Suppressor macrophage treated with lipopolysaccharide for 4 hours (primary cell): ENCODE measurements at places on chromosomes 4 and X.

DNA sequence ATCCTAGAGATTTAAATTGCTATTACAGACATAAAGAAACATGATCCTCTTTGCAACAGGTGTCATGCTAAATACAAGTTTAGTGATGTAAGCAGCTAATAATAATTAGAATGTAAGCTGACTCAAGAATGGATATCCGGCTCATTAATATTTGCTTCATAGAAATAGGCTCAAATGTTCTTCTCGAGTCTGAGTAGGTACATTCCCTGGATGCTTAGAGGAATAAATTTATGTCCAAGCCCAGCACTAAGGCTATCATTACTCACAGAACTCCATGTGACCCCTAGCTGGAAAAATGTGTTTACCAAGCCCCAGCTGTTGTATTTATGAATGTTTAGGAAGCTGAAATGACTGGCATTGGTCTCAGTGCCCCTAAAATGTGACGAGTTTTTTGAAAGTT, 87.6 kb upstream of the TSPAN7 start:
- no peak for DNase-seq

DNA sequence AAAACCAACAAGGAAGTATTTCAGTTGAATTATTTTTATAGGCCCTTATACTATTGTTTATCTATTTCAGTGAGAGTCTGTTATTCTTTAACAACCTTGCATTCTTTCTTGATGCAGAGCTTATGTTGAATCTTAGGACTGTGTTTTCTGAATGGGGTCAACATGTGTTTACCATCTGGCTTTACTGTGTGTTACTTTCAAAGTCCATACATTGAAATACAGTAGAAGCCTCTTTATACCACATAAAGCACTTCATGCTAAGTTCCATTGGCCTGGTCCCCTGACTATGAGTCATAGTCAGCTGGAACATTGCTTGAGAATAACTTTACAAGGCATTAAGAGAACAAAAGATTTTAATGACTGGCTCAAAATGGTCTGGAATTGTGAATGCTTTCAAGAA, 152.6 kb downstream of the GASK1B start:
- peak; percentile 78 for DNase-seq

DNA sequence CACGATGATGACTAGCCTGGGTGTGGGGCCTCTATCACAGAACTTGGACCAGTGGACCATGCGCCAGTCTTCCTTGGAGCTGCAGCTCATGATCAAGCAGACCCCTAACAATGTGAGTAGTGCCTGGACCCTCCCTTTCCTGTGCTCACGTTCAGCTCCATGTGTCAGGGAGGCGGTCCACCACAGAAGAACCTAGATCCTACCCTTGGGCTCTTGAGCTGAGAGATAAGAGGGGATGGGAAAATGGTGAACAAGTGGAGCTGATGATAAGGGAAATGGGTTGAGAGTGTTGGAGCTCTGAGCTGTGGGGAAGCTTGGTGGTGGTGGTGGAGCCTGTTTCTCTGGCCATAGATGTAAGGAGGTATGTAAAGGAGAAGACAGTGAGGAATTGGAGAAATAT, 13.1 kb downstream of the MED12 start:
- DNase-seq: no peak

DNA sequence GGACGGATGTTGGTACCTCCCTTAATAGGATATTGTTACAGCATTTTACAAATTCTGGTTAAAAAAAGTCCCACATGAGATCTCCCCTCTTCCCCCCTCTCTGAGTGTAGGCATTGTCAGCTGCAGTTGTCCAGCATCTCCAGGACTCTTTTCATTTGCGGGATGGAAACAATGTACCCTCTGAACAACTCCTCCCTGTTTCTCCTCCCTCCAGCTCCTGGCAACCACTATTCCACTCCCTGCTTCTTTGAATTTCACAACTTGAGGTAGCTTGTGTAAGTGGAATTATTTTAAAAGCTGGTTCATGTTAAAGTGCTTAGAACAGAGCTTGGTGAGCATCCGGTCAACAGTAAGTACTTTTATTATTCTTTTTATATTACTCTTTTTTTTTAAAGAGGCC, 69.8 kb downstream of the TBL1X start:
- no peak for DNase-seq

DNA sequence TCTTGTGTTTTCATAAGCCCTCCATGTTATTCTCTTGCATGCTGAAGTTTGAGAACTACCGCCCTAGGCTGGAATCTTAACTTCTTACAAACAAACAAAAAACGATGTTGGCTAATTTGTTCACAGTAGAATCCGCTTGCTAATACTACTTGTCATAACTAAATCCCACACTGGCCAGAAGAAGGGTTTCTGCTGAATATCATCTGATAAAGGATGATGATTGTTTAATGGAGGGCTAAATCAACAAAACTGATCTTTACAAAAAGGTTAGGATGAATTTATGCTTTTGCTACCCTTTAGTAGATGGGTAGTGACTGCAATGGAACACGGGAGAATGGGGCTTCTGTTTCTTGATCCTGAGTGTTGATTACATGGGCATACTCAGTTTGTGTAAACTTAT, 42.3 kb downstream of the SPATA4 start:
- no peak for DNase-seq

GRCh38 chrX:27086237-27086636, 376.9 kb downstream of the PPP4R3C start:
- no peak for DNase-seq

DNA sequence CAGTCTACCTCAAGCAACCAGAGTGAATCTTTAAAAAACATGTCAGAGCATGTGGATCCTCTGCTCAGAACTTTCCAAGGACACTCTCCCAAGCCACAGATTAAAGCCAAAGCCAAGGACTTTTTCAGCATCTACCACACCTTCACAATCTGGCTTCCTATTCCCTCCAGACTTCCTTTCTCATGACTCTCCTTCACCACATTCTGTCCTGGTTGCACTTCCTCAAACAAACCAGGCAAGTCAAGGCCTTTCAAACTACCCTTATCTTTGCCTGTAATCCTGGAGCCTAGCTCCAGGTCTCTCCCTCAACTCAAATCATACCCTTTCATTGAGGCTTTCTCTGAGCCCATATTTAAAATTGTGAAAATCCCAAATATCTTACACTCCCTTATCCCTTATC, 191.6 kb upstream of the GALNTL6 start:
- DNase-seq: no peak

DNA sequence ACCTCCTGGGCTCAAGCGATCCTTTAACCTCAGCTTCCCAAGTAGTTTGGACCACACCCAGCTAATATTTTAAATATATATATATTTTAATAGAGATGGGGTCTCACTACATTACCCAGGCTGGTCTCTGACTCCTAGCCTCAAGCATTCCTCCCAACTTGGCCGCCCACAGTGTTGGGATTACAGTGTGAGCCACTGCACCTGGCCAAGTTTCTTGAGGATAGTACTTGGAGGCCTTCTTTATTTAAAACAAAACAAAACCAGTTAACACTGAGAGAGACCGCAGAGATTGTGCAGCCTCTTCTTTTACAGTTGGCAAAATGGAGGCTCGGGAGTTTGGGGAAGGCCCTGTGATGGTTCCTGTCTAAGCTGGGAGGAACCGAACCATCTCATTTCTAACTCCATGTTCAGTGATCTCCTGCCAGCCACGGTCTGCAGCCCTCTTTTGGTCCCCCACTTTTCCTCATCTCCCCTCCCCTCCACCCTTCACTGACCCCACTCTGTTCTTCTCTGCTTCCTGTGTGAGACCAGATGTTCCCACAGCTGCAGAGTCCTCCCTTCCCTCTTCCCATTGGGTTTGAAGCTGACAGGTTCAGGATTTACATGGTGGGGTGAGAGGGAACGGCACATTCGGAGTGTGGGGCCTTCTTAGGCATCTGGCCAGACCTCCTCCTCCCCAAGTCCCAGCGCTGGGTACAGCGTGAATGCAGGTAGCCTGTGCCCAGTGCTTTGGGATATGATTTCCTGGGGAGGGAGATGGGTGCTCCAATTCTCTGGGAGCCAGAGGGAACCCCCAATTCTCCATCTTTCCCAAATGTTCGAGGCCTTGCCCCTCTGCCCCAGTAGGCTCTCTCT, 1.4 kb upstream of the SORCS2 start:
- DNase-seq: no peak

DNA sequence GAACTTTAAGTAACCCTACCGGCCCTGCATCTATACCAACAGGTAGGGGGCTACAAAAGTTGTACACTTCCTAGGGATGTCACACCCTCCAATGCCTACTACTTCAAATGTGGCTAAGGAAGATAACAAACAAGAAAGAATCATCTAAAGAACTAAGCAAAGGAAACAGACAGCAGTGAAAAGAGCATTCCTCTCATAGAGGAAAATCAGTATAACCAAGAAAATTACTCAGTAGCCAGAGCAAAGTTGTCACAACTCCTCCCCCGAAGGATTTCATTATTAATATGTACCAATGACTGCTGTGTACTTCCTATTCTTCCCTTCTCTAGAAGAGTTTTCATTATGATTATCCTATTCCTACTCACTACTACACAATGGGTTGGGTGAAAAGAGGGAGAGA, 12.6 kb downstream of the ANKRD17 start:
- DNase-seq: peak; percentile 37

DNA sequence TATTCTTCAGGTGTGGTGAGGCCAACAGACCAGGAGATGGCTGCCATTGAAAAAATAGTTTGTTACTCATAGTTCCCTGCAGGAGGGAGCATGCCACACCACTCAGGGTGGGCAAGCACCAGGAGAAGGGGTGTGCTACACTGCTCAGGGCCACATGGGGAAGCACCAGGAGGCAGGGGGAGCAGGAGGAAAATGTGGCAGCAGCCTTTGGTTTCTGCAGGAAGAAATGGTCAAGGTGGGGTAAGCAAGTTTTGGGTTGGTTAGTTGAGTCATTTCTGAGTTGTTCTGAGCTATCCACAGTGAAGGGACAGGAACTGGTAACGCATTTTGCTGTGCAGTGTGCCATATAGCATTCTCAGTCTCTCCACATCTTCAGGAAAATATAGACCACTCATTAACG, 23.8 kb downstream of the FGFBP1 start:
- no peak for DNase-seq

DNA sequence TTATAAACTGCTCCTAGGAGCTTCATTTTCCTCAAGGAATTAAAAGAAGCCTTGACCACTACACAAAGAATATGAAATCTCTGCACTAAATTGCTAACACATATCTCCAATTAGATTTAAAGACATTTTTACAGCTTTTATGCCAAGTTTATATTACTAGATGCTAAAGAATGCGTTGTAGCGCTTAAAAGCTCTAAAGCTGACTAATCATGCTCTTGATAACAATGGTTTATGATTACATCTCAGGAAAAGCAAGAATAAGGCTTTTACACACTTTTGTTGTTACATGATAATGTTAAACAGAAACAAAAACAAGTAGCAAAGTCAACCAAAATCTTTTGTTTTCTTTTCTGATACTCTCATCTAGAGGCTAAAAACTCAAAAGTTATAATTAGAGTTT, 44.7 kb downstream of the SLC10A7 start:
- no peak for DNase-seq

DNA sequence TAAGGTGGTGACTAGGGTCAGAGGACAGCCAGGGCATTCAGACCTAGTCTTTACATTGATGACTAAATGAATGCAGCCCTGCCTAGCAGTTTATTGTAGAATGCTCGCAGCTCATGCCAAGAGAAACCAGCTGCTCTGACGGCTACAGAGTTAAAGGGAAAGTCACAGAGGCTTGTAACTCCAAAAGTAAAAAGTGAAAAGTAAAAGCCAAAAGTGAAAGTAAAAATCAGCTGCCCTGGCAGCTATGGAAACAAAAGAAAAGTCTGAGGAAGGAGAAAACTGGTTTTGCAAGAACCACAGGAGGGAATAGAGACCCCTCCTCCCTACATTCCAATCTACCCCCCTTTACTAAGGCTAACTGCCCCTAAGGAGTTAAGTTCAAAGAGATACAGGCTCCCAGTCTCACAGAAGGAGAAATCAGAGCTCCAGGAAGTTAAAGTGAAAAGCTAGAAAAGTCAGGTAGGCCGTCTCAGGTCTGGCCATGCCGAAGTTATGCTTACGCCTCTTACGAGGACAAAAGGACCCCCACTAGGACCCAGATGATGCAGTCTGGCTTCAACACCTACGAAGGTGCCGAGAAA, 6.0 kb downstream of the GAGE10 start:
- peak; percentile 49 for DNase-seq

DNA sequence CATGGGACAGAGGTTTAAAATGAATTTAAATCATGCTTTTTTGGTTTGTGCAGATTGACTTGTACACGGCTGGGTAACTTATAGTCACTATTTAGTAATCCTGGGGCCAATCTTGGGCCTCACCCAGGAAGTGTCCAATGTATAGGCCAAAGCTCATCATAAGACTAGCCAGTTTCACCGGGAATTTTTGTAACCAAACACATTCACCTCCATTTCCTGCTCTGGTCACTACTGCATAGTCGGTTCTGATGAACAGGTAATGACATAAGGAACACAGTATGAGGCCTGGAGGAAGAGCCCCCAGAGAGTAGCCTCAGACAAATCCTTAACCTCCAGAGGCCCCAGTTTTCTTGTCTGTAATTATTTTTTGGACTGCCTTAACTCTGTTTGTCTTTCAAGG, 81.9 kb downstream of the HPRT1 start:
- DNase-seq: no peak

- DNase-seq: no peak
These were observed 277.1 kb downstream of the ADGRA3 start for GRCh38 chr4:22238742-22239141.

GRCh38 chr4:185839194-185839712, 27.3 kb upstream of the SORBS2 start:
- DNase-seq: no peak

GRCh38 chrX:34658326-34658725, 1.2 kb upstream of the TMEM47 start:
- DNase-seq: no peak

DNA sequence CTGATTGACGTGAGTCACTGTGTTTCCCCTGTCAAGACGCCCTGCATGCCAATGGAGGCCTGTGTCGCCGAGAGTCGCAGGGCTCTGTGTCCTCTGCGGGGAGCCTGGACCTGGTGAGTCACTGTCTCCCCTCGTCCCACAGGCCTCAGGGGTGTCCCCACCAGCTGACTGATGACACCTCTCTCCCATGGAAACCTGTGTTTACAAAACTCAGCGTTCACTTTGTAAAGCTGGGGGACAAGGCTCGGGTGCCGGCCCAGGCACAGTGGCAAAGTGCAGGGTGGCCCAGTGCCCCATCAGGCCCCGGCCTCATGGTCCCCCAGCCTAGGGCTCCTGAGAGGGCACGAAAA, 21.2 kb upstream of the HGFAC start:
- DNase-seq: no peak

GRCh38 chrX:68878977-68879645, 50.3 kb downstream of the EFNB1 start:
- DNase-seq: no peak

DNA sequence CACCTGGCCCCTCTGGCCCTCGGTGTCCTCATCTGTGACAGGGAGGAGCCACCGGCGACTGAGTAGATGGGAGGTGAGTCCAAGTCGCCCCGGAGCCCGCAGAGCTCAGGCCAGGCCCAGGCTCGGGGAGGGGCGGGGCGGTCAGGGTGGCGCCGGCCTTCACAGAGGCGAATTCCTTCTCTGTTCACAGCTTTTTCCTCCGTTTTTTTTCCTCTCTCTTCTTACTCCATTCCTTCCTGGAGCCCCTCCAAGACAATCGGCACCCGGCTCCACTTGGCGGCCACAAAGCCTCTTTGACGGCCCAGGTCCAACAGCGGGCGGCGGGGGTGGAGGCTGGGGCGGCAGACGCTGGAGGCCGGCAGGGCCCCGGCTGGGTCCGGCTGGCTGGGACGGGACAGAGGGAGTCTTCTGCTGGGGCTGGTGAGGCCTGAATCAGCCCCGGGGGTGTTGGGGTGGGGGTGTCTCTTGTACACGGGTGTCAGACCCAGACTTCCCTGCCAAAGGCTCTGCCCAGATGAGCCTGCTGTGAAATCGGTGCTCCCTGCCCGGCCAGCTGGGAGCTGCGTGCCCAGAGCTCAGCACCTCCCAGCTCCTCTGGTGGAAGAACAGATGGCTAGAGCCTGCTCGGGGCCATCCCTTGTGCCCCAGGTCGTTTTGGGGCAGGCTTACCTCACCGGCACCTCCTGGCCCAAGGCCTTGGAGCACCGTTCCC, 22.6 kb downstream of the FGFRL1 start:
- DNase-seq: no peak
